ENCODE measurements at places on chromosomes 1 and 21.

- no peak for DNase-seq
These were observed 613.4 kb upstream of the ADAMTS5 start for GRCh38 chr21:27580276-27580675.

DNA sequence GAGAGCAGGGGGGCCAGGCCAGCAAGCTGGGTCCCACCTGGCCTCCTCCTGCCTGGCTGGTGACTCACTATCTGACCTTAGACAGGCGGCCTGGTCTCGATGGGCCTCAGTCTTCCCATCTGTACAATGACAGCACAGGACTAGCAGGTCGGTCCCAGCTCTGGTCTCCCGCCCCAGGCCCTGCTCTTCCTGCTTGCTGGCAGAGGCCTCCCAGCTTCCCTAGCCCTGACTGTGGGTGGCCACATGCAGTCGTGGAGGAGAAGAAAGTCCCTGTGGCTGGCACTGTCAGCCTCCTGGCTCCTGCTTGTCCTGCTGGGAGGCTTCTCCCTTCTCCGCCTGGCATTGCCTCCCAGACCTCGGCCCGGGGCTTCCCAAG is 817 bp downstream of the EXTL1 start:
- no peak for DNase-seq

GRCh38 chr1:183300828-183301227 is 114.8 kb downstream of the LAMC2 start:
- no peak for DNase-seq

GRCh38 chr1:16125483-16125882 is 30.4 kb downstream of the EPHA2 start:
- DNase-seq = no peak

- no peak for DNase-seq
These were observed at the start of gene NAV1 for GRCh38 chr1:201538612-201539551. Gene NAV1 (plus strand): TSS chr1:201539127. CDS start chr1:201622885, 83,758 bp downstream.

DNA sequence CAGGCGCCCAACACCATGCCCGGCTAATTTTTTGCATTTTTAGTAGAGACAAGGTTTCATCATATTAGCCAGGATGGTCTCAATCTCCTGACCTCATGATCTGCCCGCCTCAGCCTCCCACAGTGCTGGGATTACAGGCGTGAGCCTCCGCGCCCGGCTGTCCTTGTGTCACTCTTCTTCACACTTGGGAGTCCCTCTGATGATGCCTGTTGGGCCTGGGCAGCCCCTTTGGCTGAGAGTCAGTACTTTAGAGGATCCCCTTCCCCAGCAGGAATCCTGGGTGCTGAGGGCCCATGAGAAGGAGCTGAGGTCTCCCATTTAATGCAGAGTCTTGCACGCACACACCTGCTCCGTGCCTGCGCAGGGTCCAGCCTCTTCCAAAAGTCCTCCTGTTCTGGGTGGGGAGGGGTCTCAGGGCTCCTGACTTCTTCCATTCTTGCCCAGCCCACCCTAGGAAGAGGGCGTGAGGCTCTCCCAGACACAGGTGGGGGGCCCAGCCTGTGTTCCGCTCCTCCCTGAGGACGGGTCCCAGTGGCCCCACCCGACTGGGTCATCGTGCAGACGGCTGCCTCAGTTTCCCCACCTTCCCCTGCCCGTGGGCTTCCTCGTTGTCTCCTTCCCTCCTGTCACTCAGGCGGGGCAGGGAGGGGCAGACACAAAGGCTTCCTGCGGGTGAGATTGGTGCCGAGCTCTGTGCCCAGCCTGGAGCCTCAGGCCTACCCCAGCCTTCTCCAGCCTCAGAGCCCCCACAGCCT is 3.9 kb downstream of the TTLL10 start:
- no peak for DNase-seq

GRCh38 chr21:45423201-45423955 is 18.4 kb downstream of the COL18A1 start:
- no peak for DNase-seq

- no peak for DNase-seq
These were observed 12.6 kb upstream of the ADORA3 start for GRCh38 chr1:111516005-111516535.

GRCh38 chr1:221732052-221732451 is 9.8 kb downstream of the DUSP10 start:
- no peak for DNase-seq

GRCh38 chr21:26819740-26820324 is 25.4 kb downstream of the ADAMTS1 start:
- no peak for DNase-seq

DNA sequence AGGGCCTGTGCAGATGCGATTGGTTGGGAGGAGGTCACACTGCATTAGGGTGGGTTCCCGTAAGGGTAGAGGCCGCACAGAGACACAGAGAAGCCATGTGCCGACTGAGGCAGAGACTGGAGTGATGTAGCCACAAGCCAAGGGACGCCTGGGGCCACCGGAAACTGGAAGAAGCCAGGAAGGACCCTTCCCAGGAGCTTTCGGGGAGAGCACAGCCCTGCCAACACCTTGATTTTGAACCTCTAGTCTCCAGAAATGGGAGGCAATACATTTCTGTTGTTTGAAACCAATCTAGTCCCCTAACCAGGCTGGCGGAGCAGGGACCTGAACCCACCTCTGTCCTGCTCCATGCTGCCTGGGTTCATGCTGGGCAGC is 10.8 kb downstream of the UBASH3A start:
- no peak for DNase-seq

- DNase-seq = no peak
These were observed 25.6 kb downstream of the DPYD start for GRCh38 chr1:97895278-97895677.

DNA sequence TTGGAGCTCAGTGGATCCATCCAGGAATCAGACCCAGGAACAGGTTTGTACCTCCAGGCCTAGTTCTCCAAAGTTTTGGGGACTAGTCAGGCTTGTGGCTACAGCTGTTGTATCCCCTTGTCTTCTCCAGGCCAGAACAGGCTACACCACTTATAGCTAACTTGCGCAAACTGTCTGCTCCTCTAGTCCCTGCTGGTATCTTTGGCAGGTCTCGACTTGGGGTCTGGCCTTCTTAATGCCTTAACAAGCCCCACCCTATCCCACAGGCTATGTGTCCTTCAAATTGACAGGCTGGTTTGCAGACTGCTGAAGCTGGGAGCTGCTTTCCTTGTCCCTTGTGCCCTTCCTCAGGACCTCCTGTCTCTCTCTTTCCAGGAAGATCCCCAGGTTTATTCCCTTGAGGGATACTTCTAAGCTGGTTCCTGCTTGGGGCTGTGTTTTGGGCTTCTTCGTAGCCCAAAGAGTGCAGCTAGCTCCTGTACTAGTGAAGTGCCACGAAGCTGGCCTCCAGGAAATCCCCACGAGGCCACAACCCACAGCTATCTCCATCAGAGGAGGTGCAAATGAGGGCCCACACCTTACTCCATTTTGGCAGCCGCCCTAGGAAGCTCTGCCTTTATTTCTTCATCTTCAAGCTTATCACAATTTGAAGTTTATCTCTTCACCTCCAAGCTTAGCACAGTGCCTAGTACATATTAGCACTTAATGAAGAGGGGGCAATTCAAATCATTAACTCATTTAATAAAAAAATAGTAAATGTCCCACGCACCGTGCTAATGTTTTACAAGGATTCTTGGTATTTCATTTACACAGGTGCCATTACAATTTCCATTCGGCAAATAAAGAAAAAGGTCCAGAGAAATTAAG is 683 bp upstream of the DMAP1 start:
- no peak for DNase-seq

- DNase-seq = no peak
These were observed 558 bp downstream of the USP1 start for GRCh38 chr1:62437273-62437940.

DNA sequence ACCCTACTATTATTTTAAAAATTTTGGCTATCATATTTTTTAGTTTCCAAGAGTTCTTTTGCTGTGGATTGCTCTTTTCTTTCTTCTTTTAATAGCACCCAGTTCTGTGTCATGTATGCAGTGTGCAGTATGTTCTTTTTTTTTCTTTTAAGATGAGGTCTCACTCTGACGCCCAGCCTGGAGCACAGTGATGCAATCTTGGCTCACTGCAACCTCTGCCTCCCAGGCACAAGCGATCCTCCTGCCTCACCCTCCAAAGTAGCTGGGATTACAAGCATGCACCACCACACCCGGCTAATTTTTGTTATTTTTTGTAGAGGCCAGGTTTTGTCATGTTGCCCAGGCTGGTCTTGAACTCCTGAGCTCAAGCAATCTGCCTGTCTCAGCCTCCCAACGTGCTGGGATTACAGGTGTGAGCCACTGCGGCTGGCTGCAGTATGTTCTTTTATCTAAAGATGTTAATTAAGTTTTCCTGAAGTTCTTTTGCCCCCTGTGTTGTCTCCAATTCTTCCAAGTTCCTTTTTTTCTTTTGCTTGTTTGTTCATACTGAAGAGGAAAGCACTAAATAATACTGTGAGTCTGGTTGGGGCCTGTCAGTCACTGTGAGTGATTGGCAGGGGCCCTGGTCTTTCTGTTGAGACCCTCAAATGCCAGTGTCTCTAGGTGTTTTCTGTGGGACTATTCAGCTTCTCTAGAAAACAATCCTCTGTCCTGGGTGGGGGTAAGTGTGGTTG is 17.5 kb upstream of the TTC22 start:
- no peak for DNase-seq

- no peak for DNase-seq
These were observed 9.6 kb upstream of the PLA2G4A start for GRCh38 chr1:186819126-186819525.

- no peak for DNase-seq
These were observed 73.0 kb upstream of the TMPRSS2 start for GRCh38 chr21:41580758-41581554.

DNA sequence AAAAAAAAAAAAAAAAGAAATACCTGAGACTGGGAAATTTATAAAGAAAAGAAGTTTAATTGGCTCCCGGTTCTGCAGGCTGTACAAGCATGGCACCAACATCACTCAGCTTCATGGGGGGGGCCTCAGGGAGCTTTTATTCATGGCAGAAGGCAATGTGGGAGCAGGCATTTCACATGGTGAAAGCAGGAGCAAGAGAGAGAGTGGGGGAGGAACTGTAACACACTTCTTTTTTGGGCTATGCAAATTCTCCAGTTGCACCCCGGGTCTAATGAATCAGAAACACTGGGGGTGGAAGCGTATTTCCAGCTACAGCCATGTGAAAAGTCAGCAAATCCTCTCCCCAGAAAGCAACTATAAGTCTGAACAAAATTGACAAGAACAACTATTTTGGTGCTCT is 11.8 kb upstream of the SOD1 start:
- no peak for DNase-seq

DNA sequence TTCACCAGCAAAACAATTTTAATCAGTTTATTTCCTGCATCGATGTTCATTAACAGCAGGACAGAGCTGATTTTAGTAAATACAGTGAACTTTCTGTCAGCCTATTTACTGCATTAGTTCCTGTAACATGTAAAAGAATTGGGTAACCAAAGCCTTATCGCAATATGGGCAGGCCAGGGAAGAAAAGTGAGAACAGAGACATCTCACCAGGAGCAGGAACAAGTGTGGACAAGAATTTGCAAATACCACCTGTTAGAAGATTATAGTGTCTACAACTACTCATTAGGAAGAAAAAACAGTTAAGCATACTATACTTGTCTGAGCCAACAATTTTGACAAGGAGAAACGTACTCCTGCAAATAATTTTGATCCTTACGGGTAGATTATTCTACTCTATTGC is 1293.9 kb downstream of the PLA2G4A start:
- DNase-seq = no peak

GRCh38 chr1:57632401-57632800 is 208.5 kb upstream of the DAB1 start:
- DNase-seq = no peak

DNA sequence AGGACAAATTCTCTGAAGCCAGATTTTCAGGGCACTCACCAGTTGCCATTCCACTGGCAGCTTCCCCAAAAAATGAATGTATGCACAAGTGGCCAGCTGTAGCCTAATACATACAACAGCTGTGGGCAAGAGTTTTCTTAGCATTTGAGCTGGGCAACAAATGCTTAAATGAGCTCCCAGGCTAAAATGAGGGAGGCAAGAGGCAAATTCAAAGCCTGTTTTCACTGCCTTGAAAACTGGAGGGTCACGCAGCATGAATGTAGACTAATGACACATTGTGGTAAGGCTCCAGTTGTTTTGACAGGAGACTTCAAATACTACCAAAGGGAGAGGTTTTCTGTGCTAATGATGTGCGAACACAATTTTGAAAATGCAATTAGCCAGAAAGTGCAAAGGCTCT is 88.2 kb downstream of the TIAM1 start:
- no peak for DNase-seq

- DNase-seq = no peak
These were observed 15.0 kb downstream of the SLC6A9 start for GRCh38 chr1:44016041-44016889.

DNA sequence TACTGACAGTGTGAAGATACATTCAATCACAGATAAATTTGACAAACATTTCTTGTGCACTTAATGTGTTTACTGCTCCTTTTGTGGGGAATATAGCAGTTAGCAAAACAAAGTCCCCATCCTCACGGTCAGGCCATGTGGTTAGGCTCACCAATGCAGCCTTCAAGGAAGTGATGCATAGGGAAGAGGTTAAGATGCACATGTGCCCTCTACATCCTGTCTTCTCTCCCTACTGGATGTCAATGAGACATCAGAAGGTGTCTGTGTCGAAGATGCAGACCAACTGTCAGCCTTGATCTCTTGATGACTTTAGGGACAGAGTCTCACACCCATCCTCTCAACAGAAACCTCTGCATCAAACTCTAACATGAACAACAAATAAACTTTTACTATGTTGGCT is 78.7 kb downstream of the FH start:
- no peak for DNase-seq

DNA sequence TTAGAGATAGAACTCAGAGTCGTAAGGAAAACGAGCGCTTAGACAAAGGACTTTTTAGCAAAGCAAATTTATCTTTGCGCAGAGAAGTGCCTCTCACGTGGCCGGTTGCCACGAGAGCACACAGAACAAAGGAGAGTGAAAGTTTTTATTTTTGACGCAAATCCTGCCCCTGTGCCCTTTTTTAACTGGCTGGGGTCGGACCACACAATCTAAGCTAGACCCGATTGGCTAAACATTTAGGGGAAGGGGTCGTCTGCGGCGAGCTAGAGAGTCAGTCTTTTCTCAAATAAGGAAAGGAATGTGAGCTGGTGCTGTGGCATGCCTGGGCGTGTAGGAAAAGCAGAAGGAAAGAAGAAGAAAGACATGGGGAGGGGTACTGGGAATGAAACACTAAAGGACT is 2.4 kb downstream of the KRTAP10-2 start:
- DNase-seq = no peak

DNA sequence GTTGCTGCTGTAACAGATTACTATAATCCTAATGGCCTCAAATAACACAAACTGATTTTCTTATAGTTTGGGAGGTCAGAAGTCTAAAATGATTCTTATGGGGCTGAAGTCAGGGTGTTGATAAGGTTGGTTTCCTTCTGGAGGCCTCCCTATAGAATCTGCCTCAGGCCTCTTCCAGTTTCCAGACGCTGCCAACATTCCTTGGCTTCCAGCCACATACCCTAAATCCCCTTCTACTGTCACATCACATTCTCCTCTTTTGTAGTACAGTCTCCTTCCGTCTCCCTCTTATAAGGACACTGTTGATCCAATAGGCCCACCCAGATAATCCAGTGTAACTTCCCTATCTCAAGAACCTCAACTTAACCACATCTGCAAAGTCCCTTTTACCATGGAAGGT is 145.3 kb upstream of the NCAM2 start:
- DNase-seq = no peak

Measured in cerebellar nuclear complex (tissue), 1 donor.